Naive thymus-derived CD4-positive, alpha-beta T cell (primary cell): ENCODE measurements at places on chromosomes 5 and 9. TPM values are rescaled to one million over a fixed set of nuclear protein-coding genes. Genes with fewer than 3 reads are reported as not detected.

Gene PCDHGC5
- total RNA-seq, result 0.13 TPM

Gene SEMA6A
- total RNA-seq, result not detected

Gene SPINK7
- total RNA-seq, result not detected

Gene IL13
- 0.51 TPM for total RNA-seq

Gene PGM5
- total RNA-seq, result not detected in 2 replicates

Gene AHRR
- 2.6 TPM for total RNA-seq

Gene BAAT
- total RNA-seq, result 0.07 TPM in 1 of 2 replicates, not detected in the other

Gene ATP6V1G1
- total RNA-seq, result 130 TPM

Gene SGCD
- total RNA-seq, result not detected

Gene STXBP1
- 15.7 and 18.8 TPM in 2 replicates for total RNA-seq

Gene C9
- total RNA-seq, result not detected in 2 replicates

Gene TMEM245
- total RNA-seq, result 76.7 TPM

Gene FBP1
- total RNA-seq, result 10.5 TPM

Gene SEC61B
- 54.6 TPM for total RNA-seq

Gene SOWAHA
- total RNA-seq, result not detected

Gene WDR38
- not detected for total RNA-seq

Gene CRHBP
- total RNA-seq, result not detected

GRCh38 chr9:76575761-76576160 lies 116.8 kb downstream of the GCNT1 start:
- H3K27ac ChIP-seq, result no peak overlapping the region
- H3K36me3 ChIP-seq, result no peaks in the 10 kb centered on the region
- H3K27me3 ChIP-seq, result no peaks in the 10 kb centered on the region

- H3K27ac ChIP-seq, result no peak overlapping the region
- no peak overlapping the region for H3K4me3 ChIP-seq
- H3K36me3 ChIP-seq, result no peaks in the 10 kb centered on the region
Observed at GRCh38 chr5:16326137-16326536, 139.5 kb downstream of the ZNF622 start.

DNA sequence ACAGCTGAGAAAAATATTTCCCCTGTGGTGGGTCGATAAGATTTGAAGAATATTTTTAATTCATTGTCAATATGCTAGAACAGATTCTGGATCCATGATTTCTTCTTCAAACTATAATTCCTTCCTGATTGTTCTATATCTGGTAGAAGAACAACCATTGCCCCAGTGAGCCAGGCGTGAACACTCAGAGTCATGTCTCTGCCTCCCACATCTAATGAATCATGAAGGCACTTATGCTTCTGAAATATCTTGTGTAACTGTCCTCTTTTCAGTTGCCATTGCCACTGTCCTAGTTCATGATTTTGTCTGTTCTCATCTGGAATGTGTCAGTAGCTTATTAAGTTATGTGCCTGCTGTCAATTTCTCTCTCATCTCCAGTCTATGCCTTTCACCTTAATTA lies 40.0 kb downstream of the GABRG2 start:
- DNase-seq, result no peak
- no peaks in the 10 kb centered on the region for H3K4me1 ChIP-seq
- no peak overlapping the region for H3K27ac ChIP-seq
- no peaks in the 10 kb centered on the region for H3K36me3 ChIP-seq

GRCh38 chr5:81068063-81068462 lies 107.9 kb downstream of the RASGRF2 start:
- no peaks in the 10 kb centered on the region for H3K4me1 ChIP-seq
- peaks cover 38% of the 10 kb centered on the region for H3K36me3 ChIP-seq
- H3K27ac ChIP-seq, result no peak overlapping the region
- H3K27me3 ChIP-seq, result no peaks in the 10 kb centered on the region
- no peak for DNase-seq

- no peaks in the 10 kb centered on the region for H3K36me3 ChIP-seq
- no peaks in the 10 kb centered on the region for H3K27me3 ChIP-seq
- no peak for DNase-seq
Observed at GRCh38 chr5:51479840-51480239, 96.6 kb downstream of the ISL1 start.

- no peak overlapping the region for H3K4me3 ChIP-seq
- no peaks in the 10 kb centered on the region for H3K36me3 ChIP-seq
- no peak overlapping the region for H3K27ac ChIP-seq
- no peak for DNase-seq
Observed at GRCh38 chr5:111144352-111144930, 52.3 kb downstream of the WDR36 start.

DNA sequence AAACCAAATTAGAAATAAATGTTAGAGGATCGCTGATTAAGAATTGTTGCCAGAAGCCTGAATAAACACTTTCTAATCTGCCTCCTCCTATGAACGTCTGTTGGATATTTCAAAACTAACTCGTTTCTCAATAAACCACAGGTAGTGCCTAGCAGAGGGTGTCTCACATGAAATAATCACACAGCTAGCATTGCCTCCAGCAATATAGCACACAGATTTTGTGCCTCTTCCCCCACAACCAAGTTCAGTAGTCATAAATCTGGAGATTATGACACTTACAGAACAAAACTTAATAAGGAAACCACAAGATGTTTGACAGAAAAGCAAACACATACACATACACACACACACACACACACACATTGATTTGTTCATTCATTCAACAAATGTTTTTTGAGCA lies 173.2 kb upstream of the CDH10 start:
- no peak overlapping the region for H3K4me3 ChIP-seq
- no peak for DNase-seq
- no peaks in the 10 kb centered on the region for H3K36me3 ChIP-seq
- no peak overlapping the region for H3K27ac ChIP-seq
- H3K27me3 ChIP-seq, result no peaks in the 10 kb centered on the region

DNA sequence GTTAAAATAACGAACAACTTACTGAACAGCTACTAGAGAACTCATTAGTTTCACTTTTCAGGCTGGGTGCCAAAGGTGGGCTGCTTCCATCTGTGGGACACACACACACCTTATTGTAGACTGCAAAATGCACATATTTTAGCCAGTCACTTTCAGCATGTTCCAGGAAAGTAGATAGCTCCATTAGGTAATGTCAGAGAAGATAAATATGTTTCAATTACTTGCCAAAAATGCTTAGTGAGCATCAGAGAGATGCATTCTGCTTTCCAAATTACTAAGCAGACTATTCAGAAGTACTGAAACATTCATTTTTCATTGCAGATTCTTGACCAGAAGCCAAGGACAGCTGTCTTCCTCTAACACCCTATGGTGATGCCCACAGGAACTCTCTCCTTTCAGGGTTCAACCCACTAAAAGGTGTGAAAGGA lies 56.2 kb upstream of the APC start:
- no peaks in the 10 kb centered on the region for H3K27me3 ChIP-seq
- no peaks in the 10 kb centered on the region for H3K36me3 ChIP-seq
- no peak overlapping the region for H3K27ac ChIP-seq
- H3K4me3 ChIP-seq, result no peak overlapping the region

- DNase-seq, result no peak
- no peak overlapping the region for H3K27ac ChIP-seq
- H3K27me3 ChIP-seq, result no peaks in the 10 kb centered on the region
- H3K36me3 ChIP-seq, result no peaks in the 10 kb centered on the region
Observed at GRCh38 chr9:75455444-75455921, 367.2 kb downstream of the OSTF1 start.

DNA sequence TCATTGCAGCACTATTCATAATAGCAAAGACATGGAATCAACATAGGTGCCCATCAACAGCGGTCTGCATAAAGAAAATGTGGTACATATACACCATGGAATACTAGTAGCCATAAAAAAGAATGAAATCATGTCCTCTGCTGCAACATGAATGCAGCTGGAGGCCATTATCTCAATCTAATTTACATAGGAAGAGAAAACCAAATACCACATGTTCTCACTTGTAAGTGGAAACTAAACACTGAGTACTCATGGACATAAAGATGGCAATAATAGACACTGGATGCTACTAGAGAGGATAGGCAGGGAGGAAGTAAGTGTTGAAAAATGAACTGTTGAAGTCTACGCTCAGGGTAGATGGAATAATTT lies 203.9 kb upstream of the CDH9 start:
- H3K4me1 ChIP-seq, result no peaks in the 10 kb centered on the region
- no peak for DNase-seq
- H3K27ac ChIP-seq, result no peak overlapping the region
- H3K4me3 ChIP-seq, result no peak overlapping the region
- H3K27me3 ChIP-seq, result no peaks in the 10 kb centered on the region

GRCh38 chr9:120363697-120364096 lies 216.3 kb downstream of the CDK5RAP2 start:
- no peaks in the 10 kb centered on the region for H3K27me3 ChIP-seq
- H3K27ac ChIP-seq, result no peak overlapping the region
- H3K36me3 ChIP-seq, result no peaks in the 10 kb centered on the region
- H3K4me1 ChIP-seq, result no peaks in the 10 kb centered on the region
- no peak for DNase-seq
- no peak overlapping the region for H3K4me3 ChIP-seq

DNA sequence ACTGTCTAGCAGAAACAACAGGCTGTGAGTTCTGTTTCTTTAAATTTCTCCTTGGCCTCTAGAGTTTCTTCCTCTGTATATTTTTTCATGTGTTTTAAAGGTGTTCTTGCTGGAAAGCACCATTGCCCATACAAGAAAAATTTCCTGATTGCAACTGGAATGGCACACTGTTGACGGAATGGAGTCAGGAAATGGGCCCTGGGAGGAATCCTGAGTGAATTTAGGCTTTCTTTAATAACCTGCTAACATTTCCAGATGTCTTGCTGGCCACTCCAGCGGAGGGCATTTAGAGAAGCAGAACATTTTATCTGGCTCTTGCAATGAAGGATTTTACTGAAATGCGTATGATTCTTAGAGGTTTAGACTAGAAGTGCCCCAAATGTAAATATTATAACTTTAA lies 736.3 kb downstream of the TAF11L14 start:
- H3K27me3 ChIP-seq, result no peaks in the 10 kb centered on the region
- H3K4me3 ChIP-seq, result no peak overlapping the region
- H3K4me1 ChIP-seq, result no peaks in the 10 kb centered on the region

GRCh38 chr9:128118472-128118857 lies 9.1 kb downstream of the PTGES2 start:
- H3K4me3 ChIP-seq, result no peak overlapping the region
- no peaks in the 10 kb centered on the region for H3K27me3 ChIP-seq
- H3K36me3 ChIP-seq, result peaks cover 58% of the 10 kb centered on the region

DNA sequence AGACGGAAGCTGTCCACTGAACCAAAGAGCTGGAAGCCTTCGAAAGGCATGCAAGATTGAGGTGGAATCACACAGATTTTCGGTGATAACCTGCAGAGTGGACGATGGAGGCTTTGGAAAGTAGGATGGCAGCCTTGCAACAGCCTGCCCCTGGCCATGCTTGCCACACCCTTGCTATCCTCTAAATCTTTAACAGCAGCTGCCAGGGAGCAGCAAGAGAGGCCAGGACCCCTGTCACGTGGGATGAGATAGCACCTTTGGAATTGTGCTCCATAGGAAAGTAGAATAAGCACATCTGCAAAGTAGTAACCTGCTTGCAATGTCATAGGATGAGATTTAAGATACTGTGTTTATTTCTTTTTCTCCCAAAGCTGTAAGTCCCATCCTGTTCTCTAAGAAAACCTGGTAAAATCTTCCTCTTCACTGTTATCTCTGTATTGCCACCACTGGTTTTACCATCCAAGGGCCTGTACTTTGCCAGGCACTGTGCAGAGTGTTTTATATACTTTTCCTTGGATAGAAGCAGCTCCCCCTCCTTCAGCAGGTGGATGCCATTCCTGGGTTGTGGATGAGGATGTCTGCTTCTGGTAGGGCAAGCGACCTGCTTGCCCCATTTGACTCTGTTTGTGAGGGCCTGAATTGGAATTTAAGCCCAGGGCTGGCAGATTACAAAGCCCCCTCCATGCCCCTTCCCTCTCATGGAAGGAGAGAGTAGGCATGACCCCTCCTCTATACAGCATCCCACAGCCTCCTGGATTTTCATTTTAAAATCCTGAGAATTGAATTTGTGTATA lies 10.1 kb downstream of the TRIO start:
- no peaks in the 10 kb centered on the region for H3K4me1 ChIP-seq
- DNase-seq, result no peak
- no peak overlapping the region for H3K27ac ChIP-seq
- no peaks in the 10 kb centered on the region for H3K27me3 ChIP-seq
- H3K36me3 ChIP-seq, result no peaks in the 10 kb centered on the region

- no peak for DNase-seq
- no peaks in the 10 kb centered on the region for H3K4me1 ChIP-seq
- no peak overlapping the region for H3K4me3 ChIP-seq
- no peaks in the 10 kb centered on the region for H3K27me3 ChIP-seq
- H3K27ac ChIP-seq, result no peak overlapping the region
Observed at GRCh38 chr5:125200866-125201373, 454.5 kb upstream of the ZNF608 start.

DNA sequence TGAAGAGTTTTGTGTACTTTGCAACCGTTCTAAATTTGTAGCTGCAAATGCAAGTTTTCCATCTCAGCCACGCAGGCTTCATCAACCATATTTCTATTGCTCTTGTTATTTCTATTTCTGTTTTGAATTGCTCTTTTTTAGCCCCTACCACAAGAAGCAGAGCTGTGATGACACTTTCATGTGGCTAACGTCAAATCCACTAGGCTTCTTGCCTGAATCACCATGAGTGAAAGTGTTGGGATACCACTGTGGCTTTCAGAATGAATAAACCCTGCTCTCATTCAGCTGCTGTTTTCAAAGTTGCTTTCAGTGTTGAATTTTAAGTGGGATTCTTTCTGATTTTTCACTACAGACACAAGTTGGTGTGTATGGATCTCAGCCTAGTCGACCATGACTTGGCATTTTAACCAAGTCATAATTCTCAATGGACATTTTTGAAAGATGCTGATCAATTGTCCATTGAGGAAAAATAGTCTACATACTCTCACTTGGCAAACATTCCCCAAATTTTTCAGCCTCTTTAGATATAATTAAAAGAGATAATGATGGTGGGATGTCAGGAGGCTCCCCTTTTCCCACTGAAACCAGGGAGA lies 41.0 kb upstream of the MTAP start:
- H3K4me1 ChIP-seq, result no peaks in the 10 kb centered on the region
- DNase-seq, result no peak
- no peak overlapping the region for H3K4me3 ChIP-seq
- no peaks in the 10 kb centered on the region for H3K27me3 ChIP-seq

DNA sequence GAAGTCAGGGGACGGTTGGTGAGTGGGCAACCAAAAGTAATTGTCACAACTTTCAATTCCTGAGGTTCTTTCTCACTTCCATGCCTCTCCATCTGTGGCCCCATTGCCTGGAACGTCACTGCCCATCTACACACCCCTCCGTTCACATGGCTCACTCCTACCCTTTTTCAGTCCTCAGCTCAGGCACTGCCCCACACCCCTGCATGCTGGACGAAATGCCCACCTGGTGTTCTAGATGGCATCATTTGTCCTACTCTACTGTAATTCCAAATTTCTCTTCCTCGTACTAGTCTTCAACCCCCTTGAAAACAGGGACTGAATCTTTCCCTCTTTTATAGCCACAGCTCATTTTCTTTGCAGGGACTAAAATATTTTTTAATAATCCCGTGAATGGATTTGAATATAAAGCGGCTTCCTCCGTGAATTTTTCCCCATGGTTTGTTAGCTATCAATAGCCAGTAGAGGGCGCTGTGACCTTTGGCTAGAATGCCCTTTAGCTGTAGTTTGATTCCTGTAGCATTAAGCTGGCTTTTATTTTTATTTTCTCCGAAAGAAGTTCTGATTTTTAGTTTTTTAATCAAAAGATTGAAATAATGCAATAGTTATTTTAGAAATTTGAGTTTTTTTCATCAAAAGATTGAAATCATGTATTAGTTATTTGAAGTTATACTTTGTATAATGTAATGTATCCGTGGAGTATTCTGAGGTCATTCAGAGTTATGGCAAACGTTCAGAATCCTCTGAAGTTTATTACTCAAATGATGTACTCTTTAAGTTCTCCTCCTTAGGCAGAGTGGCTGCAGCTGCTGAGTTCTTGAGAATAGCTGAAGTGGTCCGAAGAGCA lies 232.1 kb downstream of the SH3GL2 start:
- no peaks in the 10 kb centered on the region for H3K27me3 ChIP-seq
- H3K36me3 ChIP-seq, result no peaks in the 10 kb centered on the region
- H3K27ac ChIP-seq, result no peak overlapping the region
- DNase-seq, result no peak
- no peak overlapping the region for H3K4me3 ChIP-seq
- no peaks in the 10 kb centered on the region for H3K4me1 ChIP-seq
